NCI-H345 (cell line): ENCODE measurements at places on chromosomes 11 and 22.

DNA sequence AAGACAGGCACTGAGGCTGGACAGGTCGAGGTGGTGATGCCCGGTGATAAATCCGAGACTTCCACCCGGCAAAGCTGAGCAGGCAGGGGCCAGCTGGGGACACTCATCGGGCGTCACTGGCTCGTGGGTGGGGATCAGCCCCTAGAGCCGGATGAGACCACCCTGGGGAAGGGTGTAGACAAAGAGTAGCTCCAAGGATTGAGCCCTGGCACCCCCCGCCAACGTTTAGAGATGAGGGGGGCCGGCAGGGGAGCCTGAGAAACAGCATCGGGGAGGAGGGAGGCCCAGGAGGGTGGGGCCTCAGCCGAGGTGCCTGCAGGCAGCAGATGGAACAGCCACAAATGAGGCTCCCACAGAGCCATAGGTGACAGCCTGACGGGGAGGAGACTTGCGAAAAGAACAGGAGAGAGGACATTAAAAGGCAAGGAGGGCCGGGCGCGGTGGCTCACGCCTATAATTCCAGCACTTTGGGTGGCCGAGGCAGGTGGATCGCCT is 27.4 kb upstream of the CBX7 start:
- DNase-seq = no peak

- DNase-seq = no peak
These were observed 57.4 kb downstream of the BCL2L13 start for GRCh38 chr22:17695986-17696385.

DNA sequence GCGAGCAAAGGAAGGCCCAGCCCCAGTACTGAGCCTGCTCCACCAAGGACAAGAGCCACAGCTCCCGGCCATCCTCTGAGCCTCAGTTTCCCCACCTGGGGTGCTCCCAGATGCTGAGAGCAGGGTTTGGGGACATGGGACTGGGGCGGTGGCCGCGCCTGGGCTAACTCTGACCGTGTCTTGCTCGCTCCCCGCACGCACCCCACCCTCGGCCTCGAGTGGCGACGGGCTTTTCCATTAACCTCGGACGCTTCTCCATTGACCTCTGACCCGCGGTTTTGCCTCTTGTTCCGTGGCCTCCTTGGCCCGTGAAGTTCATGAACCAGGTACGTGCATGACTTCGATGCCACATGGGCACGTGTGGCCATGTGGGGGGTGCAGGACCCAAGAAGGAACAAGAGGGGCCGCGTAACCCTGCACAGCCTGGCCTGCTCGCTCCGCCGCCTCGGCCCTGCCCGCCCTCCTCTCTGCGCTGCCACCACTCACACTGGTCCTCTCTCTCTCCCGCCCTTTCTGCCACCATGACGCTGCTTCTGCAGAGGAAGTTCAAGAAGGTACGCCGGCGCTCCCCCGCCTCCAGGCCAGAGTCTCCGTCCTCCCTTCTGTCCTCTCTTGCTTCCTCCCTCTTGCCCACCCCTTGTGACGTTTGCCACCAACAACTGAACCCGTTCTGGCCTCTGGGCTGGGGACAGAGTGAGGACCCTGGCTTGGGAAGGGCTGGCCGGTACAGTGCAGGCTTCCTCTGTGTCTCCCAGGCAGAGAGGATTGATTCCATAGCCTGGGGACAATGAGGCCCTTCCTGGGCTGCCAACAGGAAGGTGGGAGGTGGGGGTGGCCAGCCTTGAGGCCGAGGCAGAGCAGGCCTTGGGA is 6.9 kb downstream of the TNNT3 start:
- DNase-seq = no peak

- DNase-seq = peak; percentile 96
These were observed at the start of gene MPZL3 for GRCh38 chr11:118251858-118252652. Gene MPZL3, minus strand, starts transcription at chr11:118252365. Its CDS starts 71 bp downstream, at chr11:118252294.

GRCh38 chr11:21582791-21583190 is 610.1 kb upstream of the ANO5 start:
- no peak for DNase-seq

DNA sequence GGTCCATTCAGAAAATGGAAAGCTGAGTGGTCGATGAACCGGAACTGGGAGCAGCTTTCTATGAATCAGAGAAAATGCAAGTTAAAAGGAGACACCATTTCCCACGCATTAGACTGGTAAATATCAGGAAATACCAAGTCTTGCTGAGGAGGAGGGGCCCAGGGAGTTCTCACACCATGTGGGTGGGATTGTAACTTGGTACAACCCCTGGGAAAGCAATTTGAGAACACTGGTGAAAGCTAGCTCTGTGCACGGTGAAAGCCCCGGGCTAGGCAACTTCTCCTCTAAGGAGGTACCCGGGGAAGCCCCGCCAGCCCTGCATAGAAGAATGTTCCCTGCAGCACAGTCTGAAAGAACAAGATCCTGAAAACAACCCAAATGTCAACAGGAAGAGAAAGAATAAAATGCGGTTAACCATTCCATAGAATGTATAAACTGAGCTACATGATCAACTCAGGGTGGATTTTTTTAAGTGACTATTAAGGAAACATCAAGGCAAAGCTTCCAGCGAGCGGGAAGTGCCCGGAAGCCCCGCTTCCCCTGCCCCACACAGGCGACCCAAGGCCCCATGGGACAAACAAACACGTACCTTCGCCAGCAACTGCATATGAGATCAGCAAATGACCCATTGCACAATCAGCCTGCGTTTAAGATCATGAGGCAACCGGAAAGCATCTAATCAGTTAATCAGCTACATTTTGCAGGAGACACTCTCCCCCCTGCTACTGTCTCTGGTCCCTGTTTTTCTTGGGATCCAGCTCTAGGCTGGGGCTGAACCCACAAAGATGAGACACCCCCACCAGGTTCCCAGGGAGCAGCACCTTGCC is 11.3 kb downstream of the SHANK2 start:
- DNase-seq = no peak

- no peak for DNase-seq
These were observed 73.8 kb upstream of the ARFGAP3 start for GRCh38 chr22:42930810-42931420.

DNA sequence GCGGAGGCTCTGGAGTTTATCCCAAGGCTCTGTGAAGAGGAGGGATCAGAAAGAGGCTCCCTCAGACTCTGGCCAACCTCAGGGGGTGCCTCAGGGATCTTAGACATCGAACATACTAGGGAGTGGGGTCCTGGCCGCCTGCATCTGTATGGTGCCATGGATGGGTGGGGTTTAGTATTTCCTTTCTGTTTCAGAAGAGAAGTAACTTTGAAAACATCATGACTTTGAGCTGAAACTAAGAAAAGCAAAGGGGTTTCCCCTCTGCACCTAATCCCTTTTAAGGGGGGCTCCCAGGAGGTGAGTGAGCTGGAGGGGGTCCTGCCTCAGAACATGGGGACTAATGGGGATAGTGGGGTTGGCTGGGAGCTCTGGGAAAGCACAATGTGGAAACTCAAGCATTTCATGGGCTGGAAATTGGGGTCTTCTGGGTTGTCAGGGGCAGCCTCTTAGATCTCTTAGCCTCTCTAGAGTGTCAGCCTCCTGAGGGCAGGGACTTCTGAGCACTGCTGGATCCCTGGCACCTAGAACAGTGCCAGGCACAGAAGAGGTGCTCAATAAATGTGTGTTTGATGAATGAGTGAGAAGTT is 11.8 kb upstream of the SSTR3 start:
- DNase-seq = no peak

- DNase-seq = no peak
These were observed 12.3 kb downstream of the BACE1 start for GRCh38 chr11:117303646-117304315.

GRCh38 chr11:45803971-45804760 is 783 bp upstream of the SLC35C1 start:
- peak; percentile 80 for DNase-seq

GRCh38 chr11:75078233-75078632 is 18.4 kb downstream of the OR2AT4 start:
- no peak for DNase-seq

DNA sequence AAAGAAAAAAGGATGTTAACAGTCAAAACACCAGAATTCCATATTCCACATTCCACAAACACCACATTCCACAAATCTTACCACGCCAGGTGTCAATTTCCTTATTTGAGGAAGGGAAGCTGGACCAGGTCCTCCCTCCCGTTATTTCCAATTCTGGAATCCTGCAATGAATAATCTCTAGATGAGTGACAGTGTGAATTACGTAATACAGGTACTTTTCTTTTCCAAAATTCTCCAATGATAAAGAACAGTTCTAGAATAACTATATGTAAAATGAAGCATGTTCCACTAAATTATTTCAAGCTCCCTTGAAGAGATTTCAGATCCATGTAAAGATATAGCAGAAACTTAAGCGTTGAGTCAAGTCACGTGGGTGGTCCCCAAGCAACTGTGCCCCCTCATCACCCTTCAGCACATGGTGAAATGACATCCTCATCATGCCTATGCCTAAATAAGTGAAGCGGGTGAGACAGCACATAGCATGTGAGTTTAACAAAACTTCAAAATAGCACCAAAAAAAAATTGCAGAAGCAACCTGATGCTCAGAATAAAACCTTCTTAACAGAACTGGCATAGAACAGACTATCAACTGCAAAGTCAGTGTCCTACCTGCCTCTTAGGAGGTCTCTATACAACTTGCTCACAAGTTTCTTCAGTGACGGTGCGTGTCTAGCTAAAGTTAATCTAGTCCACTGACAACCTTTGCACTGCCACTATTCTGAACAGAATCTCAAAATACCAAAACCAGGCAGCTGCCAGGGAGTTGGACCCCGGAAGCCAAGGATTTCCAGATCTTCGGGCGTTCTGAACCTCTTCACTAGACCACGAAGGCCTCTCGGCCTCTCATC is 876 bp downstream of the NFRKB start:
- no peak for DNase-seq

- DNase-seq = no peak
These were observed 10.9 kb upstream of the TSKU start for GRCh38 chr11:76772100-76772782.

DNA sequence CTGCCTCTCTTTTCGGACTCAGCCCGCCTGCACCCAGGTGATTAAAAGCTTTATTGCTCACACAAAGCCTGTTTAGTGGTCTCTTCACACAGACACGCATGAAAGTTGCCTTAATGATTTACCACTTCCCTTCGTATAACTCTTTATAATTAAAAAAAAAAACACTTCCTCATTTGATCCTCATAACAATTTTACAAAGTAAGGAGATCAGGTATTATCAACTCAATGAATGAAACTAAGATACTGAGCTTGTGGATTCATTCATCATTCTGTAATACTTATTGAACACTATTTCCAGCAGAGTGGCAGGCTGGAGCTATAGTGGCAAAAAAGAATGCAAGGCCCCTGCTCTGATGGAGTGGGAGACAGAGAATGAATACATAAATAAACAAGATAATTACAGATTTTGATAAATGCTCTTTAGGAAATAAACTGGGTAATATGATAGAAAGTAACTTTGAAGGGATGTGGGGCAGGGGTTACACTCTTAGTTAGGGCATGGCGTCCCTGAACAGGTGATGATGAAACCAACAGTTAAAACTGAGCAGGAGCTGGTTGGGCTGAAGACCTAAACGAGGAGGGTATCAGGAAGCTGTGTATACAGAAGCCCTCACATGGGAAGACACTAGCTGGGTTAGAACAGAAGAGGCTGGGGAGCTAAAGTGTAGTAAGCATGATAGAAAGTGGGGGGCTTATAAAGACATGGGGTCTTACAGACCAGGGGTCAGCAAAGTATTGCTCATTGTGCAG is 5.4 kb upstream of the CRTAM start:
- no peak for DNase-seq

GRCh38 chr11:48683226-48683720 is 194.7 kb downstream of the OR4A47 start:
- no peak for DNase-seq

GRCh38 chr11:99320769-99321290 is 300.1 kb downstream of the CNTN5 start:
- no peak for DNase-seq

GRCh38 chr11:118605116-118605867 is 2.1 kb upstream of the PHLDB1 start:
- DNase-seq = no peak

GRCh38 chr11:20235164-20235563 is 74.9 kb upstream of the DBX1 start:
- DNase-seq = no peak

DNA sequence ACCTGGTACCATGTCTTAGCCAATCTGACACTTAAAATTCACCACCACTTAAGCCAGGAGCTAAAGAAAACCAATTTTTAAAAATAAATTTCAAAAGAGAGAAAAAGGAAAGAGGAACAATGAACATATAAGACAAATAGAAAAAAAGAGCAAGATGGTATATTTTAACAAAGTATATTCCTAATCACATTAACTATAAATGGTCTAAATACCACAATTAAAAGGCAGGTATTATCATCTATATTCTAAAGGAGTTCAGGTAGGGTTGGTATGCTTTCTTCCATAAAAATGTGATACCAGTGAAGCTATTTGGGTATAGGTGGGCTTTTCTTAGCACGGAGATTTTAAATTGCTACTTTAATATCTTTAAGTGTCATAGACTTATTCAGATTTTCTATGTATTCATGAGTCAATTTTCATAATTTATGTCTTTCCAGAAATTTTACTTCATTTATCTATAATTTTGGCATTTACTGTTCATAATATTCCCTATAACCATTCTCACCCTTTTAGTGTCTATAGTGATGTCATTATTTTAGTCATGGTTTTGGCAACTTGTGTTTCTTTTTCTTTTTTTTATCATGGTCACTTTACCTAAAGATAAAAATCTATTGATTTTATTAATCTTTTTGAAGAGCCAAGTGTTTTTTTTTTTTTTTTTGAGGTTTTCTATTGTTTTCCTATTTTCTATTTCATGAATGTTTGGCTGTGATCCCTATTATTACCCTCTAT is 56.5 kb upstream of the IGLL5 start:
- no peak for DNase-seq

- DNase-seq = no peak
These were observed 4.7 kb downstream of the OR5AP2 start for GRCh38 chr11:56637500-56637899.

DNA sequence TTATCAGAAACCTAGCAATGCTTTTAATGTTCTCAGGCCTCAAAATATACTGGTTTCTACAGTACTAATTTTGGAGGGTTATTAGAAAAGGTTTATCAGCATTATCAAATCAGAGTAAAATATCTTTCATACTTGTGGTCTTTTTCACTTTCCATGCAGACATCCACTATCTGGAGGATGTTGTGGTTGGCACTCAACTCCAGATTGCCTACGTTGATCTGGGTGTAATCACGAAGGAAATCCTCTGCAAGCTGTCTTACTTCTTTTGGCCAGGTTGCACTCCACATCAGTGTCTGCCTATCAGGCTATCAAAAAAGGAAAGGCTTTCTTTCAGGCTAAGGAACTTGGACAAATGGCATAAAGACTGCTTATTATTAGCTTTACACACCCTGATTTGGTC is 11.6 kb downstream of the DDX17 start:
- no peak for DNase-seq

GRCh38 chr11:113372309-113372708 is 15.3 kb upstream of the ANKK1 start:
- DNase-seq = no peak

DNA sequence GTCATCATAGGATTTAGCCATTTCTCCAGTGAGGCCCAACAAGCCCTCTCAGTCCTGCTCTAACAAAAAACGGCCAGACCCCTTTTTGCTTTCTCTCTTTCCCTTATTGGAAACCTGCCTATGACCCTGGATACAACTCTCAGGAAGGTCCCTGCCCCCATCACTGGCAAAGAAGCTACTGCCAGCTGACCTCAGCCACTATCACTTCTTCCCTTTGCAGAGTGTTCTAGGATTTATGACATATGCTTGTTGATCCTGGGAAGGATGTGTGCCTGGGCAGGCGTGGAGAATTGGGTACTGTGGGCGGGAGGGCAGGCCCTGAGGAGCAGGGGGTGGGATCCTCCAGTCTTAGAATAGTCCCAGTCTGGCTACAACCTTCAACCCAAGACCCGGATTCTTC is 7.5 kb downstream of the PGAP2 start:
- no peak for DNase-seq

GRCh38 chr11:117855912-117856651 is 20.4 kb downstream of the FXYD6 start:
- no peak for DNase-seq
